ENCODE measurements at places on chromosomes 12 and 14. TPM values are rescaled to one million over a fixed set of nuclear protein-coding genes. Genes with fewer than 3 reads are reported as not detected.

DNA sequence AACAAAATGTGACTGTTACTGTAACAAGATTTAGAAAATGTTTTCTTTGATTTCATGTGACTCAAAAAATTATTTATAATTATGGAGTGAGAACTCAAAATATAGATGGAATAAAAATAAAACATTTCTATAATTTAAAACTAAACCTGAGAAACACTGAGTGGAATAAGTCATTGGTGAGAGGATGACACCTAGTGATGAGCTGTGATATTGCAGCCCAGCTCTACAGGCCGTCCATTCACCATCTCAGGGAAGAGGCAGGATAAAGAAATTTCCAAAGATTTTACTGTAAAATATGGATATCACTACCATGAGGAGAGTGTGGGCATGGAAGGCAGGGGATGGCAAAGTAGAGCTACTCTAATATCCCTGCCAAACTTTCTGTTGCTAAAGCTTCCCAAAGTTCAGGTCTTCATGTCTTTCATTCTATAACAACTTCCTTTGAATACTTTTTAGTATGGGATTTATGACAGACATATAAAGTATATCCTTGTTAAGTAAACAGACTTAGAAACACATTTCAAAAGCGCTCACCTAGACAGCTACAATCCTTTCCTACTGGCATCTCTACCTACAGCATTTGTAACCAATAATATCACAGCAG is 308.0 kb downstream of the ITPR2 start:
- no peak overlapping the region for H3K4me3 ChIP-seq
- no peak for DNase-seq
- H3K4me1 ChIP-seq = no peaks in the 10 kb centered on the region
- H3K27me3 ChIP-seq = no peaks in the 10 kb centered on the region
- no peaks in the 10 kb centered on the region for H3K36me3 ChIP-seq

DNA sequence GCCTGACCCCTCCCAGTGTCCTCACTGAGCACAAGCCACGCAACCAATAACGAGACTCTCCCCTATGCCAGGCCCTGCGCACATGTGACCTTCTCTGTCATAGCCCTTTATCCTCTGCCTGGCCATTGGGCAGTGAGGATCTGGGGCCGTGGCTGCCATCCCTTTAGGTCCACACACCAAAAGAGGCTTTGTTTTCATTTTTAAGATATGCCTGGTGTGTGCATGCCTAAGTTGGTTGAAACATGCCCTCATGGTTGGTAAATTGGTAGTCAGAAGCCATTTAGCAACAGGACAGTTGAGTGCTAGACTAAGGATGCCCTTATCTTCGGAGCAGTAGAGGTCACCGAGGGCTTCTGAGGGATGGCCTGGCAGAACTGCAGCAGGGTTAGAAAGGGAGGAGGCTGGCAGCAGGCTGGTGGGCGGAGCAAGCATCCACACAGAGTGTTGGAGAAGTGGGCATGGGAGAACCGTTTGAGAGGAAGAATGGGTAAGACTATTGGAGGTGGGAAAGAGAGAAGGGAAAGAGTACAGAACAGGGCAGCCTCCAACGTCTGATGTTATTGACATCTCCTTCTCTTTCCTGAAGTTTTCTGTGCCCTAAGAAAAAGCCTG is 75.1 kb downstream of the SLC24A4 start:
- no peaks in the 10 kb centered on the region for H3K36me3 ChIP-seq
- no peak for DNase-seq
- no peak overlapping the region for H3K27ac ChIP-seq

DNA sequence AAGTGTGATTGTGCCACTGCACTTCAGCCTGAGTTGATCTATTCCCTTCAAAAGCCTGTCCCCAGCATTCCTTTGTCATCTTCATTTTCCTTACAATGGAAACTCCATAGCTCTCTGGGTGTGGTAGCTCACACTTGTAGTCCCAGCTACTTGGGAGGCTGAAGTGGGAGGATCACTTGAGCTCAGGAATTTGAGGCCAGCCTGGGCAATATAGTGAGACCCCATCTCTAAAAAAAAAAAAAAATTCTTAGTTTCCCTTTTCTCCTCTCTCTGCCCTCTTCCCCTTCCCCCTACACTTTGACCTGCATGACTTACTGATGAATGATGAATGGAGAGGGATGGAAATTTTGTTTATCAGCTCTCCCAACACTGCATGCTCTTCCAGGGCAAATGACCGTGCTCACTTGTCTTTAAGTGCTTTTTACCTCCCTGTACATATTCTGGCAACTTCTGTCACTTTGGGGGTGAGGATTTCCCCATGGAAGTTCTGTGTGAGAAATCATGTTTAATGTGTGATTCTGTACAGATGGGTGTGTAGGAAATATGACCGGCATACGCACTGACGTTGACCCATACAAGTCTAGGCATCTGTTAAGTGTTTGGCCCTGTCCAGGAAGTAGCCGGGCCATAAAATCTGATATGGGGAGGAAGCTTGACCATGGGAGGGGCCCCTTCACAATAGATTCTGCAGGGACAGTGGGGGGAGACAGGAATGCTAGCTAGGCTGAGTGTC is 65.4 kb downstream of the ZFP36L1 start:
- no peaks in the 10 kb centered on the region for H3K27me3 ChIP-seq
- H3K36me3 ChIP-seq = no peaks in the 10 kb centered on the region
- H3K4me1 ChIP-seq = peaks cover 8% of the 10 kb centered on the region
- no peak for DNase-seq
- H3K4me3 ChIP-seq = no peak overlapping the region

- DNase-seq = peak; percentile 8
- no peaks in the 10 kb centered on the region for H3K4me1 ChIP-seq
- H3K36me3 ChIP-seq = peaks cover 2% of the 10 kb centered on the region
- no peak overlapping the region for H3K27ac ChIP-seq
- no peak overlapping the region for H3K4me3 ChIP-seq
- H3K27me3 ChIP-seq = no peaks in the 10 kb centered on the region
Measured at GRCh38 chr14:69214393-69214792, 23.1 kb downstream of the EXD2 start.

DNA sequence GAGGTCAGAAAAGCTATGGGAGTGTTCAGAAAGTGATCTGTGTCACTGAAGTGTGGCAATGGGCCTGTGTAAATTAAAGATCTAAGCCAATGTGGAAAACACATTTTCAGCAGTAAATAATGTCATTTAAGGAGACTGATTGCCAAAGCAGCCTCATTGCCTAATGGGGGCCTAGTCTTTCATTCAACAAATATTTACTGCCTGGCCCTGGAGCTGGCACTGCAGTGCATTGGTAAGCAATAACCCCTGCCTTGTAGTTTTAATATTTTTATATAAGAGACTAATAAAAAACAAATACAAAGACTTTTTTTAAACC is 326.6 kb downstream of the BTG1 start:
- peak; percentile 35 for DNase-seq
- no peaks in the 10 kb centered on the region for H3K36me3 ChIP-seq

DNA sequence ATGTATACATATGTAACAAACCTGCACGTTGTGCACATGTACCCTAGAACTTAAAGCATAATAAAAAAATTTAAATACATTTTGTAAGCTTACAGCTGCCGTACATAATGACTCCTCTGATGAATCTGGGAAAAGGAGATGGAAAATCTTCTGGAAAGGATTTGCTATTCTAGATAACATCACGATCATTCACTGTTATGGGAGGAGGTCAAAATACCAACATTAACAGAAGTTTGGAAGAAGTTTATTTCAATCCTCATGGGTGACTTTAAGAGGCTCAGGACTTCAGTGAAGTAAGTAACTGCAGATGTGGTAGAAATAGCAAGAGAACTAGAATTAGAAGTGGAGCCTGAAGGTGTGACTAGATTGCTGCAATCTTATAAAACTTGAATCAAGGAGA is 172.2 kb downstream of the SLC16A7 start:
- no peak overlapping the region for H3K27ac ChIP-seq
- DNase-seq = no peak
- H3K36me3 ChIP-seq = no peaks in the 10 kb centered on the region
- H3K4me1 ChIP-seq = no peaks in the 10 kb centered on the region
- no peaks in the 10 kb centered on the region for H3K27me3 ChIP-seq

DNA sequence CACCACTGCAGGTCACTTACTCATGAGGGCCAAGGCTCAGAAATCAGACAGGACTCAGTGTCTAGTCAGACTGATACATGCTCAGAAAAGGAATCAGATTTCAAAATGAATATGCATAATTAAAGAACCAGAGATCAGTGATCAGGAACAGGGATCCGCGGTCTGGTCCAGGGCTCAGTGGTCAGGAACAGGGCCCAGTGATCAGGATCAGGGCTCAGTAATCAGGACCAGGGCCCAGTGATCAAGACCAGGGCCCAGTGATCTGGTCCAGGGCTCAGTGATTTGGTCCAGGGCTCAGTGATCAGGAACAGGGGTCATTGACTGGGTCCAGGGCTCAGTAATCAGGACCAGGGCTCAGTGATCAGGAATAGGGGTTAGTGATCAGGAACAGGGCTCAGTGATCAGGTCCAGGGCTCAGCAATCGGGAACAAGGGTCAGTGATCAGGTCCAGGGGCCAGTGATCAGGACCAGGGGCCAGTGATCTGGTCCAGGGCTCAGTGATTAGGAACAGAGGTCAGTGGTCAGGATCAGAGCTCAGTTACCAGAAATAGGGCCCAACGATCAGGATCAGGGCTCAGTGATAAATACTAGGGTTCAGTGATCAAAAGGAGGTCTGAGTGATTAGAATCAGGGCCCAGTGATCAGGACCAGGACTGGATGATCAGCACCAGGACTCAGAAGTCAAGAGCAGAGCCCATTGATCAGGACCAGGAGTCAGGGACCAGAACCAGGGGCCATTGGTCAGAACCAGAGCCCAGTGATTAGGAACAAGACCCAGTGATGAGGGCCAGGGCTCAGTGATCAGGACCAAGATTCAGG is 175.3 kb downstream of the TMEM121 start:
- H3K36me3 ChIP-seq = no peaks in the 10 kb centered on the region
- H3K27me3 ChIP-seq = no peaks in the 10 kb centered on the region
- no peaks in the 10 kb centered on the region for H3K4me1 ChIP-seq

DNA sequence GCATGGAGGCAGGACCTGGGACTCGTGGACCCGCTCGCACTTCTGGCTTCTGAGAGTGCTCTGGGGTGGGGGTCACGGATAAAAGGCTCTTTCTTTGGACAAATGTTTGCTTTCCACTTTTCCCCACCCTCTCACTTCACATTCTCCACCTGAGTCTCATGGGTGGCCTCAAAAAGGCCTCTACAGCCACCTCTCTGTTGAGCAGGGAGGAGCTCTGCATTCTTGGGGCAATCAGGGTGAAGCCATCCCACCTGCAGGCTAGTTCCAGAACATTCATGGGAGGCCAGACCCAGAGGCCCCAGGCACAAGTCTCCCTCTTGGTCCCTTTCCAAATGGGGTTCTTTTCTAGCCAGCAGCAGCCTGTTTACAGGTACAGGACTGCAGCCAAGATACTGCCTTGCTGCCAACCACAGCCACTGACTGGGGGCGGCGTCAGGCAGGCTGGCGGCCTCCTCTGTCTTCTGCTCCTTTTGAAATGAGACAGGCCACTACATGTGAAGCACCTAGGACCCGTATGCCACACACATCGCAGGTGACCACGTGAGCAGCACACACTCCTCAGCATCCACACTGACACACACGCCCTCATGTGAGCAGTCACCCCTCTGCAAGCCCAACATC is 18.2 kb upstream of the CEBPE start:
- H3K36me3 ChIP-seq = peaks cover 37% of the 10 kb centered on the region
- H3K27ac ChIP-seq = no peak overlapping the region
- no peaks in the 10 kb centered on the region for H3K27me3 ChIP-seq
- no peak overlapping the region for H3K4me3 ChIP-seq
- peak; percentile 69 for DNase-seq

DNA sequence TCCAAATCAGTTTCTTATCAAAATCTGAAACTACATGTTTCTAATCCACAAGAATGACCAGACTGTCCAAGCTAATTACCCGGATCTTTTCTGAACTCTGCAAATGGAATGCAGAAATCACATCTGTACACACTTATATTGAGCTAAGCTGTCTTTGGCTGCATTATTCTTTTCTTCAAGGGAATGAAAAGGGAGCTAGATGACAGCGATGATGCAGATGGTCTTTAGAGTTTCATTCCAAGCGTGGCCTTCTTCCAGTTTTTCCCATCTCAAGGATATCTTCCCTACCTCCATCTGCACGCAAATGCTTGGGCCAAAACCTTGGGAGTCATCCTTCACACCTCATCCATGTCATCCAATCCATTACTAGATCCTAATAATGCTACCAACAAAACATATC is 12.6 kb downstream of the KCNH5 start:
- H3K27ac ChIP-seq = no peak overlapping the region
- peak; percentile 48 for DNase-seq
- no peaks in the 10 kb centered on the region for H3K36me3 ChIP-seq
- H3K4me1 ChIP-seq = no peaks in the 10 kb centered on the region
- no peaks in the 10 kb centered on the region for H3K27me3 ChIP-seq
- no peak overlapping the region for H3K4me3 ChIP-seq

DNA sequence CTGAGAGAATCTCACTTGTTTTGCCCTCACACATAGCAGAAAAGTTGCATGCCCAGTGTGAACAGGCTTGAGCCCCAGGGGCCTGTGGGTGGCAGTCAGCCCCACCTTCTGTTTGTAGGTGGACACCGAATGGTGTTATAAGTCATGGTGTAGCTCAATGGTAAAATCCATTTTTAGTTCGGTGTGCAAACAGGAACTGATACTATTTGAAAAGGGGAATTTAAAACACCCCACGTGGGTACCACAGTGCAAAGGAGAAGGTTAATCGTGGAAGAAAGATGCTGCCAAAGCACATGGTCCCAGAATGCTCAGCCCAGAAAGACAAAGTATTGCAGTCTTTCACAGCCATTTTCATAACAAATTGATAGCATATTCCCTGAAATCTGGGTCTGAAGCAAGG is 71.8 kb upstream of the GZMB start:
- H3K4me3 ChIP-seq = no peak overlapping the region
- DNase-seq = no peak
- peaks cover 3% of the 10 kb centered on the region for H3K4me1 ChIP-seq
- no peaks in the 10 kb centered on the region for H3K36me3 ChIP-seq
- no peaks in the 10 kb centered on the region for H3K27me3 ChIP-seq

DNA sequence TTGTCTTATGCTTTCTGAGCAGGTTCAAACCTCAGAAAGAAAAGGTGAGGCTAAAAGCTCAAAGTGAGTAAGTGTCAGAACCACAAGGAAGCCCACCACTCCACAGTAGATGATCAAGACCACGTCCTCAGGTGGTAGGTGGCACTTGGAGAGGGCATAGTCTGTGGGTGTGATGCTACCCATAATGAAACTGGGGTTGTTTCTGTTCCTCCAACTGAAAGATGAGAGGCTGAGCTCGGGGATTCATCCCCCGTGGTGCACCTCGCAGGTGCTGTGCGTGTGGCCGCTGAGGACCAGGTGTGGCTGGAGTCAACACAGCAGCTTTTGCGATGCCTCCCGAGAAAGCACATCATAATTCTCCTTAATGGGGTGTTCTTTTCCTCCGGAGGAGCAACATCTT is 285.7 kb downstream of the TTC8 start:
- no peak for DNase-seq
- no peaks in the 10 kb centered on the region for H3K4me1 ChIP-seq
- H3K4me3 ChIP-seq = no peak overlapping the region
- H3K27ac ChIP-seq = no peak overlapping the region
- no peaks in the 10 kb centered on the region for H3K36me3 ChIP-seq

GRCh38 chr12:49907352-49907751 is 3.7 kb upstream of the FAIM2 start:
- peaks cover 19% of the 10 kb centered on the region for H3K4me1 ChIP-seq
- H3K27ac ChIP-seq = no peak overlapping the region
- no peak overlapping the region for H3K4me3 ChIP-seq
- H3K27me3 ChIP-seq = no peaks in the 10 kb centered on the region
- DNase-seq = no peak

The DEGS2 gene
- 7.4 TPM for total RNA-seq

The FGF23 gene
- total RNA-seq = not detected

The OR4K17 gene
- not detected for total RNA-seq

The SDR9C7 gene
- not detected for total RNA-seq

The SLCO1B3 gene
- 0.09 TPM for total RNA-seq

The PPP1R36 gene
- 3.1 TPM for total RNA-seq

The LRRK2 gene
- 262 TPM for total RNA-seq

The SELPLG gene
- 47.2 TPM for total RNA-seq

The KICS2 gene
- total RNA-seq = 7.1 TPM

Measured in lung (tissue), 17 donors.